ENCODE measurements at places on chromosomes 1 and 21. TPM values are rescaled to one million over a fixed set of nuclear protein-coding genes. Genes with fewer than 3 reads are reported as not detected.

Gene ASAP3
- 44.3 TPM for total RNA-seq

Gene DPH2
- total RNA-seq = 7.8 TPM

Gene SYT11
- 36.4 TPM for total RNA-seq

GRCh38 chr1:40476924-40477677, at the start of gene ZFP69:
TSS of gene ZFP69 (plus strand) at chr1:40477290. CDS start at chr1:40479362, 2,072 bp downstream.
- DNase-seq = no peak

- DNase-seq = no peak
These were observed 128.0 kb downstream of the LACTBL1 start for GRCh38 chr1:22844621-22845020.

DNA sequence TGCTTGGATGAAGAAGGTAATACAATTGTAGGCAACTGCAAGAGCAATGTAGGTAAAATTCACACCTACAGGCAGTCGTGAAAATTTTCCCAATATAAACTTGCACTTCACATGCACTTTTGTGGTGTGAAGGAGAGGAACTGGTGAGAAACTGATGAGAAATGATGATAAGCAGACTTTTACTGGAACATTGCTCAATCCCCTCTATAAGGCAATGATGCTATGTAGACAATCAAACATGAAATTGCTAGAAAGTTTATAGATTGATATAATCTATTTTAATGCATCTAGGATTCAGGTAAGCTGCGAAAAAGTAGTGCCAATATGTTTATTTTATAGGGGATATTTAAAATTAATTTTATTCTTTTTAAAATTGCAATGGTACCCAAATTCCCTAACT, 802.2 kb downstream of the KCNT2 start:
- DNase-seq = no peak

DNA sequence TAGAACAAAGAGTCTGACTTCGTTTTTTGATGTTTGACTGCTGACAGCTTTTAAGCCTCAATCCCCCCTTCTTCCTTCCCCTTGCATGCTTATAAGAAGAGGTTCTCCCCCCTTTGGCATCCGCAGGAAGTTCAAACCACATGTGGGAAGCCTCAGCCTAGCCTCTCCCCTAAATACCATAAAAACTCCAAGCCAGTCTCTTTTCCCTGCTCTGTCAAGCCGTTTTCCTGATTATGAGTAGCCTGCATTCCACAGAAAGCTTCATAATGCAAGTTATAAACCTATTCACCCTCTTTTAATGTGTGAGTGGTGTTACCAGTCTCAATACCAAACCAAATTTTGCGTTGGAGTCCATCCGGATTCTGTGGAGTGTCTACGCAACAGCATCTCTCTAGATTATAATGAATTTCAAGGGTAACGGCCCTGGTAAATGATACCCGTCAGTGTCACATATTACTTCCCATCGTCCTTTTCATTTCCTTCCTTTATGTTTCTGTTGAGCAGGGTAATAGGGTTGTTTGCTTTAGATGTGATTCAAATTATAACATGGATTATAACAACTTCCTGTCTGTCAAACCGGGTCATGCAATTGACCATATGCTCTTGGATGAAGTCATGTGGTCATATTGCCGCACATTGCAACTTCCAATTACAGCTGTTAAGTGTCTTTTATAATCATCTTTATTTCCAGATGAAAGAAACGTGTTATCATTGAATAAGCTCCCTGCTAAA, 717.5 kb downstream of the RWDD3 start:
- no peak for DNase-seq

GRCh38 chr1:86938450-86938849, 24.0 kb downstream of the HS2ST1 start:
- no peak for DNase-seq

- DNase-seq = no peak
These were observed 1.1 kb upstream of the KNCN start for GRCh38 chr1:46552357-46553237.

GRCh38 chr1:64231654-64232053, 28.2 kb downstream of the UBE2U start:
- no peak for DNase-seq

Data from urinary bladder (tissue), 4 donors.